Hindlimb muscle (tissue), 1 donor: ENCODE measurements at places on chromosomes 2 and 18. TPM values are rescaled to one million over a fixed set of nuclear protein-coding genes. Genes with fewer than 3 reads are reported as not detected.

The PHLPP1 gene
- polyA plus RNA-seq, result 11.6 TPM

The ODC1 gene
- 103 TPM for polyA plus RNA-seq

The GALNT13 gene
- 0.32 TPM for polyA plus RNA-seq

The FAM124B gene
- polyA plus RNA-seq, result 7.0 TPM

The ALLC gene
- not detected for polyA plus RNA-seq

GRCh38 chr2:205086662-205087061, 541.4 kb downstream of the PARD3B start:
- no peak for DNase-seq

DNA sequence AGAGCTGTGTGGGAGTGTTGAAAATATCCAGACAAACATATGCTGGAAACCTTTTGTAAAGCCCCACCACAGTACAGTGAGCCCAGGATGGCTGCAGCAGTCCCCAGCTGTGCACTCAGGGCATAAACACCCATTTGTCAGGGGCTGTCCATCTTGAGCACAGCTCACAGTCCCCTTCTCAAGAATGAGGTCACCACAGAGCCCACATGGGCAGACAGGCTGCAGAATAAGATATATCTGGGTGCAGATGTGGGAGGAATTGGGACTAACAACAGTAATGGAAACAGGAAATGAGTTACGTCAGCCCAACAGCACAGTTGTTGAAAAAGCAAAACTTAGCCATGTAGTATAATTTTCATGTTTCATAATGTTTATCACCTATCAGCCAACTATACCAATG, 219.6 kb downstream of the ETAA1 start:
- peak; percentile 34 for DNase-seq

- DNase-seq, result no peak
These were observed 173.4 kb upstream of the NDUFV2 start for GRCh38 chr18:8928847-8929780.

GRCh38 chr18:54217624-54218023, 6.8 kb downstream of the MBD2 start:
- DNase-seq, result no peak

DNA sequence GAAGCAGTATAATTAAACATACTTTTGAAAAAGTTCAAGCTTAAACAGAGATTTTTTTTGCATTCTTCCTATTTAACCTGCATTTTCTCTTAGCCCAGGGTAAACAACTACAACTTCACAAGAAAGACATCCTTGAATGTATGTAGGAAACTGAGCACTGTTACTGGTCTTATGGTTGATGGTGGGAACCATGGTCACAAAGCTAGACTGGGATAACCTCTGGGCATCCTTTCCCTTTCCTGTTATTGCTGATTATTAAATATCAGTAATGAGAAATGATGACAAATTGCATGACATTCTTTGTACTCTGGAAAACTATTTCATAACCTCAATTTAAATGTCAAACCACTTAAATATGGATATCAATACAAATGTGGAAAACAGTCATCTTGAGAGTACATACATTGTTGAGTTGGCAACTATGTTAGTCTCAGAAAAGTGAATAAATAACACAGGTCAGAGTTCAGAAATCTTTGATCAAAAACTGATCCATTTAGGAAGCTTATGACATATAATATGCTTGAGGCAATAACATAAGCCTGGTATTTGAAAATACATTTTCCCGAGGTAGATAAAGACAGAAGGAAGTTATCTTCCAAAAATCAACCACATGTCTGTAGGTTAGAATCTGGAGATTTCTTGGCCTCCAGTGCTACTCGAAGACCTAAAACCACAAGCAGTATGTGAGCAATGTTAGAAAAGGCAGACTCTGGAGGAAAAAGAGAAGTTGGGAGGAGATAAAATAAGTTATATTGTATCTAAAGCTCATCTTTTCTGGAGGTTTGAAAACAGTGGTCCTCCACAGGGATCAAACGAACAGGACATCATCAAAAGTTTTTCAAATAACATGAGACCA, 65.2 kb upstream of the ST8SIA5 start:
- DNase-seq, result no peak

- DNase-seq, result peak; percentile 32
These were observed 11.7 kb downstream of the LYPD6B start for GRCh38 chr2:149050188-149050587.

DNA sequence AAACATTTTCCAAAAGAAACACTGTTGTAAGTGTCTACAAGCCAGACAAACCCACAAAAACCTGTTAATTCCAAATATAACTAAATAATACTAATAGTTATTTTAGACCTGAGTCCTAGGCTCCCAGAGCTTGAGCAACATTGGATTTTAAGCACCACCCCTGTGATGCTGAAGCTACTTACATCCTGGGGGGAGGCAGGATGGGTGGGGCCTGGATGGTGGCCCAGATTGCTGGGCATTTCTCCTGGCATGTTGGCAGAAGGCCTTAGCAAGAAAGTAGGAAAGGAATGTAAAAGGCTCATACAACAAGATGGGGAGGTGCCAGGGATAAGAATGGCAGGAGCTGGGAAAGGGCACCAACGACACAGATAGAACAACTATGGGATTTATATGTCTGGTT, 50.7 kb upstream of the OTX1 start:
- no peak for DNase-seq

DNA sequence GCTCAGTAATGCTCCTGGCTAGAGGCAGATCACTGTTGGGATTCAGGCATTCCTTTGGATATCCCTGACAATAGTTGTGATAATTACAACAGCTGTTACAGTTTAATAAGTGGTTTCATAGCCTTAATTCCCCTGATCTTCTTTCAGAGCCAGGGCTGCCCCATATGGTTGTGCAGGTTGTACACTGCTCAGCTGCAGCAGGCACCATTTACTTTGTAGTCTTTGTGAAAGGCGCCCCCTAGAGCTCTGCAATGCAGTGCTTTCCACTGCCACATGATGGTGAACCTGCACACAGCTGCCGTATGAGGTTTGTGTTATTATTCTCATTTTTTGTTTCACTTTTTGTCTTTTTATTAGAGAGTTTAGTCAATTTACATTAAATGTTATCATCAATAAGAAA, 239.1 kb downstream of the KCNS3 start:
- DNase-seq, result no peak

GRCh38 chr18:68608851-68609490, 105.9 kb downstream of the TMX3 start:
- DNase-seq, result no peak

DNA sequence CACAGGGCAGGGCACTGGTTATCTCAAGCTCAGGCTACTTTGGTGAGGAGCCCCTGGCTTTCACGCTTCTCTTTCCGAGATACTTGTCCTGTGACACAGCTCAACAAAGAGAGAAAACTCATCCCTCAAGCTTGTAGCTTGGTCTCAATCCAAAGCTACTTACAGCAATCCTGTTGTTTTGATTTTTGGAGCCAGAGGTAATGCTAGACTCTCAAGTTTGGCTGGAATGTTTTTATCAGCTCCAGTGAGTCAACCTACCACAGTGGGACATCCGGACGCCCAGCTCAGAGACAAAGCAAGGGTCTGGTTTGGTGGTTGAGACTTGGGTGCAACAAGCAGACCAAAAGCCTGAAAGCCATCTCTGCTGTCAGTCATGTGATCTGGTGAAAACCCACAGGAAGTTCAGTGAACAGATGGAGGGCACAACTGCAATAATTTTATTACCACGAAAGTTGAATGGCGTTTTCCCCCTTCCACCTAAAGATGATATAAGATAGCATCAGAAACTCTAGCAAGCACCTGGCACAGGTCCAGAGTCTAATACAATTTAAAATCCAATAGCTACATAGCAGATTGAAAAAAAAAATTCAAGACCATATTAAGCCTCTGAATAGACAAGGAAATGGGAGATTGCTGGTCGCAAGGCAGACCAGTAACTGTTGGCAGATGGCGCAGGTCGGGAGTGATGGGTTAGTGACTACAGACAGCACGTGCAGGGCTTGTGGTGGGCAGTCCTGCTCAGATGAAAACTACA, 102.3 kb upstream of the SMAD7 start:
- no peak for DNase-seq

DNA sequence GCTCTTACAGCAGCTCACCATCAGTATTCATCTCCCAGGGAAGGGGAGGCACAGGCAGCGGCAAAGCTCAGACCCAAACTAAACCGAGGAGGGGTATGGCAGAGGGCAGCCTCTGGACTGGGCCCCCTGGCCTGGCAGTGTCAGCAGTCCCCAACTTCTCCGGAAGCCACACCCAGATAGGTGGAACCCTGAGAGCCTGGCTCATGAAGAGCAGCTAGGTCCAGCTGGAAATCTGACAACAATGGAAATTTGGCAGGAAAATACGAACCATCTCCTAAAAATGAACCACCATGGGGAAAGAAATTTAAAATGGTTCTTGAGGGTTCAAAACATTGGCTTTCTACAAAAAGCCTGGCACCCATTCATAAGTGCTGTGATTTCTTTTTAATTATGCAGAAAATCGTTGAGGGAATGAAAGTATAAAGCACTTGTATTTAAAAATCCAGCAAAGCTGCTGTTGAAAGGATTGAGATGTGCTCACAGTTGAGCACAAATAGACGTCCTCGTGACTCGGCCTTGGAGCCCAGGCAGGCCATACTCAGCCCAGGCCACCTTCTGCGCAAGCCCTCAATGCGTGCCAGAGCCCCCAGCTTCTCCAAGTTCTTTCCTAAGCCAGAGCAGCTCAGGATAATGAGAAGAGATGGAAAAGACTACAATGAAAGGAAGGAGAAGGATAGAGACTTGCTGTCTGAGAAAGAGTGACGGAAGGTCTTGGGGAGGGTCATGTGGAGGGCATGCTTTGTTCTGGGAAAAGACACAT, 93.0 kb downstream of the COL6A3 start:
- DNase-seq, result peak; percentile 40
